ENCODE measurements at places on chromosomes 1 and 21.
A peak's percentile ranks its signal among the peaks of the same experiment; 100 is the strongest.

GRCh38 chr21:39079617-39080016 is 103.6 kb downstream of the PSMG1 start:
- no peak for DNase-seq

- no peak for DNase-seq
These were observed 33.4 kb downstream of the MEGF6 start for GRCh38 chr1:3577711-3578432.

- DNase-seq = no peak
These were observed 46.8 kb downstream of the CD247 start for GRCh38 chr1:167471568-167471967.

- DNase-seq = no peak
These were observed 61.4 kb downstream of the ALG6 start for GRCh38 chr1:63428815-63429214.

DNA sequence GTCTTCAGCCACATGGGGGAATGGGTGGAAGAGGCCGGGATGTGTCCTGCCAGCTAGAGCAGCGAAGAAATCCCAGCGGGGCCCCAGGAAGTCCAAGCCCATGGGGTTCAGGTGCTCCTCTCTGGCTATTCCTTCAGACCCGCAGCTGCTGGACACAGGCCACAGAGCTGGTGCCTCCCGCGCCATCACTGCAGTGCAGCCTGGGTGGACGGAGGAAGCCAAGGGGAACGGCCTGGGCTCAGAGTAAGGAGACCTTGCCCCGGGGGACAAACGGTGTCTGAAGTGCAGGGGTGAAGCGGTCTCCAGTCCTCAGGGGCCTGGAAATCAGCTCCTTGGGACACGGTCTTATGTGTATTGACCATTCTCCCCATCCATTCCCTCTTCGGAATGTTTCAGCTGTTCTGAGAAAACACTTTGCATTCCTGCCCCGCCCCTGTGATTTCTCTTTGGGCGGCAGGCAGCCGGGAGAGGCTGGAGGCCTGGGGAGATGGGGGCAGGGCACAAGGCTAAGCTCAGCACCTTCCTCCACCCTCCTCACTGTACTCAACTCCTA is 18.4 kb downstream of the MTHFR start:
- DNase-seq = no peak

- DNase-seq = no peak
These were observed 3.9 kb downstream of the CELA2B start for GRCh38 chr1:15479654-15480347.

- peak; percentile 23 for DNase-seq
These were observed 10.2 kb downstream of the ECE1 start for GRCh38 chr1:21280011-21280471.

GRCh38 chr1:58699011-58699762 is 675 bp downstream of the MYSM1 start:
- peak; percentile 16 for DNase-seq

DNA sequence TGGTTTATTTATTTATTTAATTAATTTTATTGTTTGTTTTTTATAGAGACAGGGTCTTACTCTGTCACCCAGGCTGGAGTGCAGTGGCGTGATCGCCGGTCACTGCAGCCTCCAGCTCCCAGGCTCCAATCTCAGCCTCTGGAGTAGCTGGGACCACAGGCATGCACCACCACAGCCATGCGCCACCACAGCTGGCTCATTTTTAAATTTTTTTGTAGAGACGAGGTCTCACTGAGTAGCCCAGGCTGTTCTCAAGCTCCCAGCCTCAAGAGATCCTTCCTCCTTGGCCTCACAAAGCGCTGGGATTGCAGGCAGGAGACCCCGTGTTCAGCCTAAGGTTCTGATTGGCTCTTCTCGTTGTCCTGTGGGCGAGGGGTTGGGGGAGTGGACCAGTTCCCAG is 22.1 kb downstream of the UMODL1 start:
- DNase-seq = no peak

DNA sequence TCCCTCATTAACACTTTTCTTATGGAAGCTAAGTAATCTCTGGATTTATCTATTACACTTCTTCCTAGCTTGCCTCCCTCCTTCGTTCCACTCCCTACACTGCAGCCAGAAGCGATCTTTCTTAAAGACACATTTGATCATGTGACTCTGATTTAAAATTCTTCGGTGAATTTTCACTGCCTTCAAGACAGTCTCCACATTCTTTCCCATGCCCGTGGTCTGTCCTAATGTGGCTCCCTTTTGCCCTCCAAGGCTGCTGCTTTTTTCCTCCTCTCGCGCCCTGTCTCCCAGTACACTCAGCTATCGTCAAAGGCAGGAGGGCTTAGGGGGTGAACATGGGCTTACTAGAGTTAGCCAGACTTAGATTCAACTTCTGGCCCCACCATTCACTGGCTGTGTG is 64.4 kb downstream of the SDCCAG8 start:
- DNase-seq = no peak

- DNase-seq = no peak
These were observed 20.0 kb upstream of the SYDE2 start for GRCh38 chr1:85220756-85221201.

- no peak for DNase-seq
These were observed 21.5 kb downstream of the RPL5 start for GRCh38 chr1:92853299-92853698.

GRCh38 chr1:117112047-117112717 is 9.4 kb downstream of the TRIM45 start:
- DNase-seq = no peak

DNA sequence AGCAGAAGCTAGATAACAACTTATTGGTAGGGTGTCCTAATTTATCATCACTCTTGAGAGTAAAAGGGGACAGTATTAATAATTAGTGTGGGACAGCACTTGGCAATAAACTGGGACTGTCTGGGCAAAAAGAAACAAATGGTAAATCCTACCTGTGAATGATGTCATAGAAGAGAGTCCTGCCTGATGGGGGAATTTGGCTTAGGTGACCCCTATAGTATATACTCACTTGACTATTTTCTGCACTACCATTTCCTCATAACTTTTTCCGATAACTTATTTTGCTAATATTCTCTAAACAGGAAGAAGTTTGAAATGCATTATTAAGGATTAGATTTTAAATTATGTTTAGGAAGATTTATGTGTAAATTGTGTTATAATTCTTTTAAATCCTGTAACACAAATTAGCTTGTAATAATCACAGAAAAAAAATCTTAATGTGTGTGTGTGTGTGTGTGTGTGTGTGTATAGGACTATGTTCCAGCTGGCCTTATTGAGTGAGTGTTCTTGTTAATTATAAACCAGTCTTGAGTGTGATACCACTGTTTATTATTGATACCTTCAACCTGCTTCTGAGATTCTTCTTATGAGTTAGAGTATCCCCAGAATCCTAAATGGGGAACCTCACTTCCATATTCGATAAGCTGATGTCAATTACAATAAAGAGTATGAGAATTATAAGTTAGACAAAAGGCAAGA is 144.2 kb upstream of the C1orf105 start:
- no peak for DNase-seq

DNA sequence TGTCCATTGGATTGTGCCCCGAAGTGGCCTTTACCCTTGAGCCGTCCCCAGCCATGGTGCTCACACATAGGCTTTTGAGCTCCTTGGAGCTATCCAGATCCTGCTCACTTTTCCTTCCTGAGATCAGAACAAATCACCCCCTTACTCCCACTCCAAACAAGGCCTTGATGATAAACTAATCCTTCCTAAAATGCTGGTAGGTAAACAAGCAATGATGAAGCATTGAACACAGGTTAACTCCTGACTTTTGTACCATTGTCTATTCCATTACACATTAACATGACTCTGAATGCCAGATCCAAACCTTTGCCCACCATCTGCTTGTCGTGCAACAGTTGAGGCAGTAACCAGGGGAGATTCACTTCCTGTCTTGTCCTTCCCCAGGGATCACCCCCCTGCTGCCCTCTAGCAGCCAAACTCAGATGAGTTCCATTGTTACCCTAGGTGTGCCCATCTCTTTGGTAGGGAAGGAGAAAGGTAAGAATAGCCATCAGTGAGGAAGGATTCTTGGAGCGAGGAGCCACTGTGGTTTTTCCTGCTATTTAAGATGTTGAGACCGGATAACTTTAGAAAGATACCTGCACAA is 79.5 kb upstream of the DNAJC6 start:
- no peak for DNase-seq

DNA sequence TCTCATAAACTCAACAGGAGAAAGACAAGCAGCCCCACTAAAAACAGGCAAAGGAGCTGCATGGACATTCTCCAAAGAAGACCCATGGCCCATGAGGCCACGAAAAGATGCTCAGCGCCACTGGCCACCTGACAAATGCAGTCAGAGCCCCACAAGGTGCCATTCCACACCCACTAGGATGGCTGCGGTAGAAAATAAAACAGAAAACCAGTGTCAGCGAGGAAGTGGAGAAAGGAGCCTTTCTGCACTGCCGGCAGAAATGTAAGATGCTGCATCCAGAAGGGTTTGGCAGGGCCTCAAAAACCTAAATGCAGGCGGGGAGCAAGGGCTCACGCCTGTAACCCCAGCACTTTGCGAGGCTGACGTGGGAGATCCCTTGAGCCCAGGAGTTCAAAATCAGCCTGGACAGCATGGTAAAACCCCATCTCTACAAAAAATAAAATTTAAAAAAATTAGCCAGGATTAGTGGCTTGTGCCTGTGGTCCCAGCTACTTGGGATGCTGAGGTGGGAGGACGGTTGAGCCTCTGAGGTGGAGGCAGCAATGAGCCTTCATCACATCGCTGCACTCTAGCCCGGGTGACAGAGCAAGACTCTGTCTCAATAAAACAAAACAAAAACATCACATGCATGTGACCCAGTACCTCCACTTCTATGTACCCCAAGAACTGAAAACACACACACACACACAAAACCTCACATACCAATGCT is 4.2 kb downstream of the WNT9A start:
- DNase-seq = no peak

DNA sequence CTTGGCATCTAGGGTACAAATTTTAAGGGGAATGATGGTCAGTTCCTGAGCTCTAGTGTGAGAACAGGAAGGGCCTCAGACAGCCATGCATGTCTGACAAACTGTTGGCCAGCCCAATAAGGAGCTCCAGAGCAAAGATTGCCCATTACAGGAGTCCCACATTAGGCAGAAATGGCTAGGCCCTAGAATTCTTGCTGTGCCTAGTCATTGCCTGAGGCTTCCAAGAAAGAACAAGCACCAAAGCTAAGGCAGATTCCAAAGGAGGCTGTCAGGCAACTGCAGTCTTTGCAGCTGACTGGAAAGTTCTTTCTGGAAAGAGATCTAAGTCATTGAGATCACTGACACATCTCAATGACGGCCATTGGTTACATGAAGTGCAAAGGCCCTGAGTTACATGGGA is 3.9 kb upstream of the STIL start:
- DNase-seq = no peak

DNA sequence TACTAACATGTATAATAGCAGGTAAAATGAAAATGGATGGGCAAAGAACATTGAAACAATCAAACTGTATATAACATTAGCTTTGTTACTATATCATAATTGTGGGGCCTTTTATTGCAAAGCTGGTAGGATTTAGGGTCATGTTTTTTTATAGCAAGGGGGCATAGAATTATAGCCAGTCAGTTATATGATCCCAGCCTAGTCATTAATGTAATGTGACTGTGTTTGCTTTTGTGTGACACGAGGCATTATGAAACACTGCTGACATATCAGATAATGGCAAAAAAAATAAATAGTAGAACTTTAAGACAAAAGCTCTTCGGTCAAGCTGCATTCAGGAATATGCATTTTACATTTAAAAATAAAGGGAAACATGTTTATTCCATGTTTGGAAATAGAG is 81.3 kb upstream of the ZNF281 start:
- no peak for DNase-seq

GRCh38 chr1:34884961-34885360 is 25.4 kb upstream of the SMIM12 start:
- DNase-seq = no peak

DNA sequence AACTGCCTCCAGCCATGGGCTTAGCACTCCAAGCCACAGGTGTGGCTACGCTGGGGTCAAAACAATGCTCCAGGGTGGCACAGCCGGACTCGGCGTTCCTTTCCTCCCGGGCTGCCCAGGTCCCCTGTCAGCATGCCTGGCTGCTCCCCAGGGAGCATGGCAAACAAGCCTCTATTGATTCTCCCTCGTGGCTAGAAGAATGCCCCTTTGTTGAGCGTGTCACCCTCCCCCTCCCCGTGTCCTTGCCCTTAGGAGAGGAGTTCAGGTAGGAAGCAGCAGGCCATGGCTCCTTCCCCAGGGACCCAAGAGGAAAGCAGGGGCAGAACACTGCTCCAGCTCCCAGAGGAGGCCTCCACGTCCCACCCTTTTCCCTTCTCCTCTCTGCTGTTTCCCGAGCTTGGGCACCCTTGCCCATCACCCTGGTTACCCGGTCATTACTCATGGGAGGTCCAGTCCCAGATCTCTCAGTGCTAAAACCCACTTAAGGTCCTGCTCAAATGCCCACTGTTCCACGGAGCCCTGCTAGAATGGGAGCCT is 57.4 kb upstream of the CITED4 start:
- no peak for DNase-seq

GRCh38 chr21:36478207-36478701 is 1.7 kb downstream of the CLDN14 start:
- DNase-seq = peak; percentile 79

DNA sequence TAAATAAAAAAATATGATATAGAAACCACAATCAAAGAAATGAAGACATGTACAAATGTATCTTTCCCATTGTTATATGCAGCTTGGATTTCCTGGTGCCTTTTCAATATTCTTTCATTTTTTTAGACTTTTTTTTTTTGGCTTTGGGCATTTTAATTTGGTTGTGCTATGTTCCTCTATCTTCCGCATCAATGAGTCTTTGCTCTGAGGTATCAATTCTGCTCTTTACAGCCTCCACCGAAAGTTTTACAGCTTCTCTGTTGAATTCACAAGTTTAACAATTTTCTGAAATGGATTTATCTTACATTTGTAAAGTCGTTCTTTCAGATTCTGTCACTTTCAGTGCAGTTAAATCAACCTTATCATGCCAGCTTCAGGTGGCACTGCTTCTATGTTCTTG is 50.5 kb downstream of the OMA1 start:
- no peak for DNase-seq

DNA sequence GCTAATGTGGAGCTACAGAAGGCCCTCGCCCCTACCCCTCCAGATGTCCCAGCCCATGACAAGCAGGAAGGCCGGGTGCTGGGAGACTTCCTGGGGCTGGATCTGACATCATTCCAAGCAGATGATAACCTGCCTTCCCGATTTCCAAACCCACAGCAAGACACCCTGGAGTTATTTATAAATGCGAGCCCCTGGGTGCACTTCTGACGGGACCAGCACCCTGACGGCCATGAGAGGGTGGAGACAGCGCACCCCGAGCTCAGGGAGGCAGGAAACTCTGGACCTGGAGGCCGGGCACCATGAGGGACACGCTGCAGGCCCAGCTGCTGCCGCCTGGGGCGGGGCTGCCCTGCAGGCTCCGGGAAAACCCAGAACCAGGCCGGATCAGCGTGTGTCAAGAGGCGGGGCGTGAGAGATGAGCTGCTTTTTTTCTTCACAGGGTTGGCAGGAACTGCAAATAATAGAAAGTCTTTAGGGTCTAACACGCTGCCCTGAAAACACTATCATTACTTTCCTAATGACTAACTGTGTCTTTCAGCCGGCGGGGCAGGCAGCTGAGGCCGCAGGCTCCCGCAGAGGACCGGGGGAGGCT is 2.5 kb upstream of the PCBP3 start:
- no peak for DNase-seq

GRCh38 chr1:23524716-23525401 is 6.2 kb downstream of the E2F2 start:
- DNase-seq = peak; percentile 51

- peak; percentile 40 for DNase-seq
These were observed 1.4 kb downstream of the KIAA0319L start for GRCh38 chr1:35555601-35556477.
